A172 (cell line): ENCODE measurements at places on chromosomes 6 and 20.

DNA sequence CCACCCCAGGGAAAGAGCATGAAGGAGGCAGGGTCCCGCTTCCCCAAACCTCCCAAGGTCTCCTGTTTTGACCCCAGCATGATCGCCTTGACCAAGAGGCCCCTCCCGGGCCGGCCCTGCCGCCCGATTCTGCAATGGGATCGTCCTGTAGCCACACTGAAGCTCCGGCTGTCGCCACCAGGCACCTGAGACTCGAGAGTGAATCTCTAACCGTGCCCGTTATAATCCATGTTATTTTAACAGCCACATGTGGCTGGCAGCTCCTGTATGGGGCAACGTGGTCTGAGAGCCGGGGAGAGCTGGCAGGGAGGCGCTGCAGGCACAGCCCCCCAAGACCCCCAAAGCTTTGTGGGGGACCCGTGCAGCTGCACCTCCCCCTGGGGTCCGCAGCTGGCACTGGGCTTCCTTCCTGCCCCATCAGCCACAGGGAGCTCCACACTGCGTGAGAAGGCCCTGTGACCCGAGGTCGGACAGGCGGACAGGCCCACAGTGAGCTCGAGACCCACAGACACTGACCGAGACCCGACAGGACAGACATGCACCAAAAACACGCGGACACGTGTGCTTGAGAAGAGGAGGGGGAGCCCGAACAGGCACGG lies 51.3 kb downstream of the KCNQ2 start:
- no peak for DNase-seq

DNA sequence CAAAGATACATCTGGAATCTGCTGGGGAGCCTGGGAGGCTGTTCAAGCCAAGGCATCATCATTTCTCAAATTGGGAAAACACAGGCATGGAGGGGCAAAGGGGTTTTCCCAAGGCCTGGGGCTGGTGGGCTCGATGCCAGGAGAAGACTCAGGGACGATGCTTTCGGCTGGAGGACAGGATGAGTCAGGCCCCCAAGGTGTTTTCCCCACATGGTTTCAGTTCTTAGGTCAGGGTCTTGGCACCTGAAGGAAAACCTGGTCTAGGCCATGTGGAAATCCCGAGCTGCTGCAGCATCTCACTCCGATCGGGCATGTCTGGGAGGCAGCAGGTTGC lies 348.1 kb downstream of the CDC5L start:
- DNase-seq, result peak; percentile 45

GRCh38 chr6:101399616-101400162 lies 6.2 kb downstream of the GRIK2 start:
- no peak for DNase-seq

GRCh38 chr20:52309181-52309580 lies 117.6 kb upstream of the ZFP64 start:
- DNase-seq, result no peak

DNA sequence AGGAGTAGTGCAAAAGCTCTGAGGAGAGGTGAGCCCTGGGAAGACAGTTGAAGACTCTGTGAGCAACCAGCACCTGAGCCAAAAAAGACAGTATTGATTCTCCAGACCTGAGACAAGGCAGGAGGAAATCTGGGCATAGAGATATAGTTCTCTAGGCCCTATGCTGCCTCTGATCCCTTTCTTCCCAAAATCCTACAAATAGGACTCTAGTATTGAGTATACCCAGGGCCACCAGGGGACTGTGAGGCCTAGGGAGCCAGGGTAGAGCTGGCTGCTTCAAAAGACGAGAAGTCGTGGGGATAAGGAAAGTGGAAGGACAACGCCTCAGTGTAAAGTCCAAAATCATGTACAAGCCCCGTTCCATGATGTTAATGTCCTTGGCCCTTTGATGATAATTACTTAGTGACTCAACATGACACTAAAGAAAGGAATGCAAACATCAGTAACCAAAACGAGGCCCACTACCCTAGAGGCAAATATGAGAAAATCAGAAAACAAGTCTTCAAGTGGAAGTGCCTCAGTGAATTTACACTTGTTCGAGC lies 197.3 kb upstream of the PROKR2 start:
- DNase-seq, result peak; percentile 68

DNA sequence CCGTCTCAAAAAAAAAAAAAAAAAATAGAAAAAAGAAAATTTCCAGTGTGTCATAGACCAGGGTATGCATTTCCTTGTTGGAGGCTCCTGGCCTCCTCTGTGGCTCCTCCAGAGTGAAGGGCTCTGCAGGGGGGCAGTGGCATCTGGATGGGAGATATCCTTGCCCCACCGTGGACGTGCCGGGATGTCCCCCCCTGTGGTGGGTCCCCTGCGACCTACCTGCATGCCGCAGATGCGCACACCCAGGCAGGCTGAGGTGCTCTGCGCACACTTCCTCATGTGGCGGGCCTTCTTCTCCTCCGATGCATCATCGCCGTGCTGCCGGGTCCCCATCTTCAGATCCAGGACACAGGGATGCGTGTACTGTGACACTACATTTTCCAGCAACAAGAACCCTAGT lies 13.7 kb upstream of the UQCC2 start:
- no peak for DNase-seq

GRCh38 chr6:25320459-25320858 lies 41.3 kb downstream of the CARMIL1 start:
- DNase-seq, result no peak

DNA sequence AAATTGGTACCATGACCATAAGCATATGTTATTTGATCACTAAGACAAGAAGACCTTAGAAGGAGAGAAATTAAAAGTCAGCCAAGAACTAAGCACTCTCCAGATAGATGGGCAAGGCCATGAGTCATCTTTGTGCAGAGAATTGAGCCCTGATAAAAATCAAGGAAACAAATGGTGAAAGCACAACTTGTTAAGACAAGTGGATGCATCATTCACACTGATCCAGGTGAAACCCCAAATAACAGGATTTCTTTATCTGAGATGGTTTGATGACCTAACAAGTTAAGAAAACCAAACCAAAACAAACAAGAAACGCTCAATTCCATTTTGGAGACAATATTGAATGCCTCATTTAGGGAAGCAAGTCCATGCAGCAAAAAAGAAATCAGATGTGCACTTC lies 121.6 kb downstream of the ADAT2 start:
- peak; percentile 69 for DNase-seq

DNA sequence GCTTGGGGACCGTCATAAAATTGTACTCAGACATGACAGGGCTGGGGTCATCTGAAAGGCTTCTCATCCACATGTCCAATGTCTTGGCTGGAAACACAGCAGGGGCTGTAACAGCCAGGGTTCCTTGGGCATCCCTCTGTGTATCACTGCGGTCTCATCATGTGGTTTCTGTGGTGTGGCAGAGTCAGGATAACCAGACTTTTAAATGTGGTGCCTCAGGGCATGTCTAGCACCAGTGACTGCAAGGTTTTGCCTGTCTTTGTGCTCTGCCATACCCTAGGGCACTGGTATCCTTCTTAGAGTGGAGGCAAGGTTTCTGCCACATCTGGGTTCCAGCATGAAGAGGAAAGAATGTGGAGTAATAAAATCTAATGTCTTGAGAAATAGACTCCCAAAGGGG lies 124.2 kb downstream of the PLEKHG1 start:
- peak; percentile 63 for DNase-seq

DNA sequence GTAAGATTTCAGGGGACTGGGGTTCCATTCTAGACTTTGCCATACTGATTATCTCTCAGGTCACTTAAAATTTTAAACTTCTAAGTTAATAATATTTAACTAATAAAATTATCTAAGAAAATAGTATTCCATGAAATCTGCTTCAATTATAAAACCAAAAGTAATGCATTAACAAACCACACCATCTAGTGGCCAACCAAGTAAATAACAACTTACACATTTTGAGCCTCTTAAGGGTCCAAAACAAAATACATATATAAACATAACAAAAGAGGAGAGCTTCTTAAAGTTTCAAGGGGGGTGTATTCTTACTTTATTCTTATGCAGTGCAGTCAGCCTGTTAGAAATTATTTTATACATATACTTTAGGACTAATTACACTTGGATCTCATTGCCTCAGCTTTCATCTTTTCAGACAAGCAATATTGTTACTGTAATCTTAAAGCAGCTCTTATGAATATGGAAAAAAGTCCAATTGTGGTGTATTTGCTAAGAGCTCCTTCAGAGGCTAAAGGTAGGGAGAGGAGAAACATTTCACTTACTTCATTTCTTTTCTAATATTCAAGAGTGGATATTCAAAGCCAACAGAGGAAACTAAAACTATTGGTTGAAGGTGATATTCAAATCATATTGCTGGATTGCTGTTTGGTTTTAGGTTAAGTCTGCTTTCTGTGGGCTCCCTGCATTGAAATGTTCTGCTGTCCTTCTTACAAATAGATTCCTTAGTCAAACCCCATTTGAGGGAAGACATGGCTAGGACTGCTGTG lies 199.7 kb upstream of the SIM1 start:
- peak; percentile 14 for DNase-seq

GRCh38 chr20:18164356-18164755 lies 26.7 kb downstream of the KAT14 start:
- no peak for DNase-seq
